ENCODE measurements at places on chromosomes 2 and 18. TPM values are rescaled to one million over a fixed set of nuclear protein-coding genes. Genes with fewer than 3 reads are reported as not detected.

The FBXO48 gene
- total RNA-seq = 1.1 TPM

DNA sequence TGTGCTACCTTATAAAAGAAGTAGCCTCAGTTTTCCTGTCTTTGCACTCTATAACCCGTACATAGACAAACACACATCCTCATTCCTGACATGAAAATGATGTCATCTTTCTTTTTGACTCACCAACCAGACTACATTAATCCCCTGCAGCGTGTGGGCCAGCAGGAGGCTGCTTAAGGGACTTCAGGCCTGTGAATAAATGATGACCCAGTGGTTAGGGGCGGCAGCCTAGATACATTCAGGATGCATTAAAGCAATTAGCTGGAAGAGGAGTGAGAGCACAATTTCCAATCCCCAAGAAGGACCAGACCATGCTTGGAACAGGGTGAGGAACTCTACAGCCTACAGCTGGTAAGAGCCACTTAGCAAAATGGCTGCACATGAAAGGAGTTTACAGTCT, 57.3 kb upstream of the KLF7 start:
- DNase-seq = no peak

- no peak for DNase-seq
Observed at GRCh38 chr2:207408086-207408794, 121.5 kb upstream of the CREB1 start.

- peak; percentile 53 for DNase-seq
Observed at GRCh38 chr2:202099515-202099914, 26.5 kb downstream of the KIAA2012 start.

DNA sequence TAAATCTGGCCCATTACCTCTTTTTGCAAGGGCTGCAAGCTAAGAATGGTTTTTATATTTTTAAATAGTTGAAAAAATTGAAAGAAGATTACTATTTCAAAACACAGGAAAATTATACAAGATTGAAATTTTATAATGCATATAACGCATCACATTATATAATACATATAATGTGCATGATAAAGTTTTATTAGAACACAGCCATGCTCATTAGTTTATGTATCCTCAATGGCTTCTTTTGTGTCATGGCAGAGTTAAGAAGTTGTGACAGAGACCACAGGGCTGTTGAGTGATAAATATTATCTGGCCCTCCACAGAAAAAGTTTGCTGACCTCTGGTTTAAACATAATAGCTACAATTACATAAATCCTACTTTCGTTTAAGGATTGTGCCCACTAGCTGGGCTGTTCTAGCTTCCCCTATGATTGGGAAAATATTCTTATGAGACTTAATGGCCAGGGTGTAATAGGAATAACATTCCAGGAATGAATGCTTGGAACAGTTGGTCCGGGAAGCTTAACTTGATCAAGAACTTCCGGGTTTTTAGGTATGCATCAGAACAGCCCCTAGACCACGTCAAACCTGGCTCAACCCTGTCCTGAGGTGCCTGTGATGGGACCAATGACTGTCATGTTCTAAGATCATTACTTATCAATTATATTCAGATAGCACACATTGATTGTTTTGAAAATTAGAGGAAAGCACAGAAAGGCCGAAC, 98.7 kb upstream of the LPIN2 start:
- DNase-seq = no peak

GRCh38 chr2:144593803-144594202, 73.9 kb upstream of the ZEB2 start:
- no peak for DNase-seq

Measured in GM23338 (cell line).